Fibroblast of lung (primary cell): ENCODE measurements at places on chromosomes 16 and 17.

GRCh38 chr16:55487048-55487803 is 8.2 kb downstream of the MMP2 start:
- DNase-seq: peak; percentile 97

DNA sequence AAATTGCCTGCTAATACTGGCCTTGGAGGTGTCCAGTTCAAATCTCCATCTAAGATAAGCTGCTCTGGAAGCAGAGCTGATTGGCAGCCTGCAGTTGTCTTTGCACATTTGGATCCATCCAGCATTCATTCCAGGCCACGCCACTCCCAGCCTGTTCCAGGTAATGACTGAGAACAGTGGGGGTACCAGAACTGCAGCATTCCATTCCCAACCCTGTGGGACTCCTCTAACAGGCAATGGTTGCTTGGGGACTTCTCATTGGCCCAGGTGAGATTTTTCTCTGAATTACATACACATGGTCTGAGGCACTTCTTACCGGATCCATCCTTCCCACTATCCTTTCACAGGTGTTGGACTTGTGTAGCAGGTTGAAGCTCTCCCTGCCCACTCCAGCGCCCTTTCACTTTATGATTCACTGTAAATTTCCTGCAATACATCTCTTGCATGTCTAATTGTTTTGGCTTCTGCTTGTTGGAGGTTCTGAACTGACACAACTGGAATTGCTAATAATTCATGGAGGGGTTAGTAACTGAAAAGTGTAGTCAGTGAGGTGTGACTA is 206.1 kb upstream of the ZFHX3 start:
- DNase-seq: no peak

DNA sequence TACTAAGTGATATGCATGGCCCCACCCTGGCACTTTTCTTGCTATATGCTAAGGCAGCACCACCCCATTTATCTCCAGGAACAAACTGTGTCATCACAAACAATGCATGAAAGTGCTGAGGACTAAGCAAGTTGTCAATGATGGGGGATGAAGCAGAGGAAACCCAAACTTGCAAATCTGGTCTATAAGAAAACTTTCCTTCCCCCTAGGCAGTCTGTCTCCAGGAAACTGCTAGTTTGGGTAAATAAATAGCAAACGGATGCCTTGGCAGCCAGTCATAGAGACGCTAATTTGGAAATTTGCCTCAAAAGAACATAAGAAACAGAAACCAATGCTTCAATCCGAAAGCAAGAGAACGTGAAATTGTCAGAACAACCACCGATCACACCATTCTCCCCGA is 5.6 kb upstream of the HSBP1 start:
- DNase-seq: peak; percentile 81

DNA sequence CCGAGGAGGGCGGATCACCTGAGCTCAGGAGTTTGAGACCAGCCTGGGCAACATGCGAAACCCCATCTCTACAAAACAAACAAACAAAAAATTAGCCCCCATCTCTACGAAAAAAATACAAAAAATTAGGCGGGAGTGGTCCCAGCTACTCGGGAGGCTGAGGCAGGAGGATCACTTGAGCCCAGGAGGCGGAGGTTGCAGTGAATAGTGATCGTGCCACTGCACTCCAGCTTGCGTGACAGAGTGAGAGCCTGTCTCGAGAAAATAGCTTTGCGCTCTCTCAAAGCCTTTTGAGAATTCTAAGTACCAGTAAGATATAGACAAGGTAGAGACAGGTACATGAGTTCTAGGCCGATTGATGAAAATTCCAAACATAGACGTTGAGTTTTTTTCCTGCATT is 2.0 kb downstream of the SOCS7 start:
- DNase-seq: no peak

DNA sequence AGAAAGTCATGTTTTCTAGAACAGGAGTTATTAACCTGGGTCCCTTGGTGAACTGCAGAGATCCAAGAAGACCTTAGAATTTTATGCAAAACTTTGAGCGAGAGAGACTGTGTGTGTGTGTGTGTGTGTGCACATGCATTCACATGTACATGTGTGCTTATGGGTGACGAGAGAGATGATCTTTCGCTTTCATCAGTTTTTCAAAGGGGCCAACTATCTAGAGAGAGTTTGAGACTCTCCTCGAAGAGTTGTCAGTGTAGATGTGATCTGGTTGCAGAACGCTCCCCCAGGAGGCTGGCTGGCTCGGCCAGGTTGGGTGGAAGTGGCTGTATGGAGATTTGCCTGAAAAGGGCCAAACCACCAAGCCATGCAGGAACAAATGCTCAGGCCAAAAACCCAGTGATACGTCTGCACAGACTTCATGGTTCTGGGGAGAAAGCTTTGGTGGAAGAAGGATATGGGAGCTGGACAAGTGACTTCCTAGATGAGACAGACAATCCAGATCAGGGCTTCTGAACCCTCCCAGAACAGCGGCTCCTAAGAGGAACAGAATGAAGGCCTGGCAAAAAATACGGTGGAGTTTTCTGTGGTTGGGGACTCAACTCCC is 6.1 kb downstream of the PIK3R5 start:
- DNase-seq: no peak

DNA sequence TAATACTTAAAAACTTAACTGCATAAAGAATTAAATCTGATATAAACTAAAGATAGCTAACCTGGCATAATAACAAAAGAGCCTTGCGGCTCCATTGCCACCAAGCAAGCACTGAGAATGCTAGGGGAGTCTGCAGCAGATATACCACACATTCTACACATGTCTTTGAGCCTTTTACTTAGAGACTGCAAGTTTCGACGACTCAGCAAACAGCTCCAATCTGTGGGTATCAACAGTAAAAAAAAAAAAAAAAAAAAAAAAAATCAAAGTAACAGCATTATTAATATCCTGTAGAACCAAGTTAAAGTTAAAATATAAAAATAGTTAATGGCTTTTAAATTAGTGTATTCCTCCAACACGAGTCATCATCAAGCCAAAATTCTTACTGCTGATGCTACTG is 27.8 kb upstream of the INTS2 start:
- no peak for DNase-seq

DNA sequence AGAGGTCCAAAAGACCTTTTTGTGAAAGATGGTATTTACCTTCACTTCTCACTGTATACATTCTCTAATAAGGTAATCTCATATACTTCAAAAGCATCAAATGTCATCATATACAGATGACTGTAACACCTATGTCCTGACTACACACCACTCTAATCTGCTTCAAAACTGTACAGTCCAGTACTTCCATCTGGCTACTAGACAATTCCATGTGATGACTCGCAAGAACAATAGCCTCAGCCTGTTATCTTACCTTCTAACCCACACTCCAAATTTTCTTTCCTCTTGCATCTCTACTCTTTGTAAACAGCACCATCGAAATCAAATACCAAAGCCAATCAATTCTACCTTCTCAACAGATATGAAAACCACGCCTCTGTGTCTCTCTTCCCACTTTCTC is 24.1 kb downstream of the MYO1D start:
- peak; percentile 14 for DNase-seq

GRCh38 chr16:30561089-30561816 is 3.1 kb upstream of the ZNF764 start:
- no peak for DNase-seq

DNA sequence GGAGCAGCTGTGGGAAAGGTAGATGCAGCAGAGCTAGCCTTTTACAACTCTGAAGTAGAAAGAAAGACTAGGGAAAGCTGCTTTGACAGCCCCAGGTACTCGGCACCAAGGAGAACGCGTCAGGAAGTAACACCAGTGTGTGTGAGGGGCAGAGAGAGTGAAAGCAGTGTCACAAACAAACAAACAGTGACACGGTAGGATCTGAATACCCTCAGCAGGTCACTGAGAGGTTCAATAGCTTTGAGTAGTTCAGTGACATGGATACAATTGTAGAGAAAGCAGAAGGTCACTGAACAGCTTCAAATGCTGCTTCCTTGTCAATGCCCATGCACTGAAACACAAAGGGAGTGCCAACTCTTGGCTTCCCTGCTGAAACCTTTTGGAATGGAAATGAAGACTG is 150.3 kb upstream of the C17orf78 start:
- no peak for DNase-seq

- peak; percentile 56 for DNase-seq
These were observed 748 bp upstream of the CMTM3 start for GRCh38 chr16:66603537-66604375.
